ENCODE measurements at places on chromosomes 6 and 20. TPM values are rescaled to one million over a fixed set of nuclear protein-coding genes. Genes with fewer than 3 reads are reported as not detected.

FAM217A gene
- total RNA-seq = not detected

IL17F gene
- not detected for total RNA-seq

ELOVL4 gene
- total RNA-seq = 6.2 TPM

WFDC10B gene
- not detected for total RNA-seq

PIM1 gene
- 30.2 TPM for total RNA-seq

CCND3 gene
- total RNA-seq = 11.6 TPM

JPH2 gene
- total RNA-seq = 0.96 TPM
